C1 segment of cervical spinal cord (tissue), 14 donors: ENCODE measurements at places on chromosomes 4 and X.
A peak's percentile ranks its signal among the peaks of the same experiment; 100 is the strongest.

DNA sequence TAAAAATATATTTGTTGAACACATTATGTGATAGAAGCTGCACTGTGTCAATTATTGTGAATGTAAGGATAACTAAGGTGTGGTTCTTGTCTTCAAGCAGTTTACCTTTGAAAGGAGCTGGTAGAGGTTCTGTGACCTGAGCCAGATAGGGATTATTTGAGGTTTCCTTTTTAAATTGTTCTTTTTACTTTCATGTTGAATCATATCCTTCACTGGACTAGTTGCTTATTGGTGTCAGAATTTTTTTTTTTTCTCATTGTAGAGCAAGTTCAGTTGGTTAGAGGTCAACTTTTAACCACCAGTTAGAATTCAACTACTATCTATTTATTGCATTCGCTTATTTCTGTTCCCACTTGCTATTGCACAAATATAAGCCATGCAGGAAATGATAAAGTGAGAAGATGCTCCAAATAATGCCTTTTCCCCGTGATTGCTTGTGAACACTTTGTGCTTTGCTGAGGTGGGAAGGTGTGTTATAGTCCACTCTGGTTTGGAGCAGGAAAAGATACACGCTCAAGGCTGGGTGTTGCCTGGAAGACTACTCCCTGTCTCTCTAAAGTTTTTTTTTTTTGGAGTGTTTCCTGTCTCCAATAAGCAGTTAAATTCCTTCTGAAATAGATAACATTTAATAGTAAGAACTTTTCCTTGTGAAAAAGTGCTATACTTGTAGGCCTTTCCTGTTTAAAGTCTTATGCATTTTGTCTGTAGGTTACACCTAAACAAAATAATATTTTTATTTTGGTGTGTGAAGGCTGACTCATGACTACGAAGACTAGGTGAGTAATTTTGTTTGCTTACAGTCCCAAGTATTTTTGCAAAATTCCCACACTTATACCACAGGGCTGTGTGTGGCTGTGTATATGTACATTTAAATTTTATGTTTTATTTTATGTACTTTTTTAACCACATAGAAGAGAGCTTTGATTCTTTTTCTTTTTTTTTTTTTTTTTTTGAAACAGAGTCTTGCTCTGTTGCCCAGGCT, 83.8 kb upstream of the LCORL start:
- DNase-seq, result no peak

- DNase-seq, result no peak
These were observed 115.2 kb downstream of the MBNL3 start for GRCh38 chrX:132373610-132374009.

DNA sequence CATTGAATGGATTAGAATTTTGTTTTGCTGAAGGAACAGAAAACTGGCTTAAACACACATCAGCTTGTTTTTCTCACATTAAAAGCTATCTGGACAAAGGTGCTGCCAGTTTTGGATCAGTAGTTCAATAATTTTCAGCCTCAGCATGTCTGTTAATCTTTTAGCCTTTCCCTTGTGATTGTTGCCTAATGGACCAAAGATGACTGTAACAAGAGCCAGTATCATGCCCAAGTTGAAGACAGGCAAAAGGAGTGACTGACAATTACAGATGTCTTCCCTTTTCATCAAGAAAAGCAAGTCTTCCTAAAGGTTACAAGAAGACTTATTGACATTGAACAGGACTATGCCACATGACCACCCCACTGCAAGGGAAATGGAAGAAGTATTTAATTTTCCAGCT, 419.7 kb downstream of the MAPK10 start:
- no peak for DNase-seq

DNA sequence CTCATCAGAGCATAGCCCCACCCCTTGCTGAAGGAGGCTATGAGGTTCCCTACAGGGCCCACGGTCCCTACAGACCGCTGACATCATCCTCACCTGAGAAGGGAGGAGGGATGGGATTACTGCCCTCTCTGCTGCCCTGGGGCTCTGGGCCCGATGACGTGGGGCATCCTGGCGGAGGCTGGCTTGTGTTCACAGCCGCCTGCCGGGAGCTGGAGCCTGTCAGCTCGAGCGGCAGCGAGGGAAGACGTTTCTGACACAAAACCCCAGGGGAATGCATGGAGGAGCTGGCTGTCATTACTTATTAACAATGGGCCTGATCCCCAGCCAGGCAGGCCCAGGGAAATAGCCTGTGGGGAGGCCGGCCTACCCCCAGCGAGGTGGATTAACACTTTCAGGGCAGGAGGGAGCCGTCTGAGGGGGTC, 106.6 kb upstream of the ATP6AP2 start:
- DNase-seq, result no peak

GRCh38 chrX:129642641-129643040, 12.1 kb downstream of the APLN start:
- no peak for DNase-seq

GRCh38 chr4:92634882-92635281, 331.1 kb downstream of the GRID2 start:
- DNase-seq, result no peak

- no peak for DNase-seq
These were observed 1.6 kb upstream of the EFNB1 start for GRCh38 chrX:68827256-68827655.

GRCh38 chrX:23870041-23870440, 37.7 kb downstream of the APOO start:
- no peak for DNase-seq

GRCh38 chr4:67963356-67963755, at the start of gene TMPRSS11A:
Gene TMPRSS11A, minus strand, starts transcription at chr4:67963493. Its CDS starts 100 bp downstream, at chr4:67963393.
- DNase-seq, result no peak

- no peak for DNase-seq
These were observed 176.2 kb downstream of the MID1 start for GRCh38 chrX:10444204-10444603.

DNA sequence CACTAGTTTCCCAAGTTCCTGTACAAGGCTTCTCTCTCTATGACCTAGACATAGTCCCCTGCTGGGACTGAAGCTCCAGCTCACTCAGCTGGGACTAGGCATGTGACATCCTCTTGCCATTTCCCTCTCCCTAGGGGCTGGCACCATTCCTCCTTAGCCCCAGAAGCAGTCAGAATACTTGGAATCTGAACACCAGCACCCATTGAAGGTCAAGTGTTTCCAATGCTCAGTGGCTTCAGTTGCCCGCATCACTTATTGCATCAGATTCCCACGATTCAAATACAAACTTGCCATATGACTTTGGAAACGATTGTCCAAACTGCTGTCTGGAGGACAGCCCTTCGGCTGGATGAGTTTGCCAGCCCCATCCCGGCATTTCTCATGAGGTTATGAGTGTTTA, 65.5 kb upstream of the HOPX start:
- DNase-seq, result no peak

DNA sequence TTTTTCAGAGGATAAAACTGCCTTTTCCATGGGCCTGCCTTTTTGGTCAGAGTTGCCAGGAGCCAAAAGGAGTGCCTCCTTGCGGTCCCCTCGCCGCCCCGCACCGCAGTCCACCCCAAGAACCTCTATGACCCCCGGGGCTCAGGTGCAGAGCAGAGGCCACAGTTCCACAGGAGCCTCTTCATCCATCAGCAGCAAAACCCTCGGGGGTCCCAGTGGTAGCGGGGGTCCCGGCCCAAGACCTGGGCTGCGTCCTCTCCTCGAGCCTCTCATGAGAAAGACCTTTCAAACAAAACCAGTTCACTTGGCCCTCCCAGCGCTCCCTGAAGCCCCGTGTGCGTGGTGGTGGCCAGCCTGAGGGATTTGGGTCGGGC, 16.8 kb downstream of the ZFYVE28 start:
- DNase-seq, result no peak

DNA sequence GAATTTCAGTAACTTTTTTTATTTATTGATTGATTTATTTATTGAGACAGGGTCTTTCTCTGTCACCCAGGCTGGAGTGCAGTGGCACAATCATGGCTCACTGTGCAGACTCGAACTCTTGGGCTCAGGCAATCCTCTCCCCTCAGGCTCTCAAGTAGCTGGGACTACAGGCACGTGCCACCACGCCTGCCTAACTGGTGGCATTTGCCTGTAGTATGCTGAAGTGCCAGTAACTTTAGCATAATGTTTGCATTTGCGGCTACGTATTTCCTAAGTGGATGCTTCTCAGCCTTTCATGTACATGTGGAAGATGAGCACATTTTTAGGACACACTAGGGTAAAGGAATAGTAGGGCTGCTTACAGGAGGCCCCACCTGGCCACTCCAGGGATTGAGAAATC, 45.3 kb upstream of the ATXN3L start:
- DNase-seq, result no peak

DNA sequence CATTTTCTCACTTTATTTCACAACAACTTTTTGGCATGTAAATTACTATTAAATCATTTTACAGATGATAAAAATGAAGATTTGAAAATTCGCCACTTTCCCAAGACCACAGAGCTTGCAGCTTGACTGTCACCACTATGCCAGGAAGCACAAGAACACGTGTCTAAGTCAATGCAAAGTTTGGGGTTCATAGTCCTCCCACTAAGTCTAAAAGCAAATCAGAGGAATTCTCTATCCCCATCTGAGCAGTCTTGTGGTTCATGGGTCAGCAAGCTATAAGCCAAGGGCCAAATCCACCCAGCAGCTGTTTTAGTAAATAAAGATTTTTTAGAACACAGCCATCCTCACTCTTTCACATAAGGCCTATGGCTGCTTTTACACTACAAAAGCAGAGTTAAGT, 833.3 kb upstream of the INTU start:
- DNase-seq, result no peak

- no peak for DNase-seq
These were observed 15.7 kb upstream of the BANK1 start for GRCh38 chr4:101774807-101775206.

GRCh38 chr4:133150486-133151340, 1.6 kb downstream of the PCDH10 start:
- peak; percentile 67 for DNase-seq

DNA sequence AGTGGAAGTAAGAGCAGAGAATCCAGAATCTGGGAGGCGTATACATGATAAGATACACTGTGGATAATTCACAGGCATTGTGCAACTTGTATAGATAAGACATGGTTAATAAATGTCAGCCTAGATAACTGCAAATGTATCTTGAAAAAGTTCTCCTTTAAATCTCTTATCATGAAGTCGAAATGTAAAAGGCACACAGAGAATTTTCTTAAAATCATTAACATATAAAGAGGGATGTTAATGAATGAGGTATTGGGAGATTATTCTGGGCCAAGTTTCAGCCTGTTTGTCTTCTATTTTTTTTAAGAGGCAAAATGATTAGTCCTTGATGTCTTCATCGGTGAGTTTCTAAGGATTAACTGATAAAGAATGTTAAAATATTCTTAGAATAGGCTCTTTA, 835 bp downstream of the TDO2 start:
- no peak for DNase-seq

DNA sequence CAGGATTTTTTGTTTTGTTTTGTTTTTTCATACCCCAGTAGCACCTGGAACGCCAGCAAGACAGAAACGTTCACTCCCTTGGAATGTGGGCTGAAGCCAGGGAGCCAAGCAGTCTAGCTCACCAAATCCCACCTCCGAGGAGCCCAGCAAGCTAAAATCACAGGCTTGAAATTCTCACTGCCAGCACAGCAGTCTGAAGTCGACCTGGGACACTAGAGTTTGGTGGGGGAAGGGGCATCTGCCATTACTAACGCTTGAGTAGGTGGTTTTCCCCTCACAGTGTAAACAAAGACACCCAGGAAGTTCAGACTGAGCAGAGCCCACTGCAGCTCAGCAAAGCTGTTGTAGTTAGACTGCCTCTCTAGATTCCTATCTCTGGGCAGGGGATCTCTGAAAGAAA, 99.6 kb upstream of the FGF16 start:
- no peak for DNase-seq

- DNase-seq, result no peak
These were observed 460.3 kb downstream of the GRXCR1 start for GRCh38 chr4:43352859-43353258.

- DNase-seq, result no peak
These were observed 136.6 kb downstream of the NHS start for GRCh38 chrX:17511556-17511955.

- no peak for DNase-seq
These were observed 869.6 kb downstream of the CCSER1 start for GRCh38 chr4:90996813-90997212.

- no peak for DNase-seq
These were observed 35.3 kb downstream of the RBPJ start for GRCh38 chr4:26356081-26356501.

DNA sequence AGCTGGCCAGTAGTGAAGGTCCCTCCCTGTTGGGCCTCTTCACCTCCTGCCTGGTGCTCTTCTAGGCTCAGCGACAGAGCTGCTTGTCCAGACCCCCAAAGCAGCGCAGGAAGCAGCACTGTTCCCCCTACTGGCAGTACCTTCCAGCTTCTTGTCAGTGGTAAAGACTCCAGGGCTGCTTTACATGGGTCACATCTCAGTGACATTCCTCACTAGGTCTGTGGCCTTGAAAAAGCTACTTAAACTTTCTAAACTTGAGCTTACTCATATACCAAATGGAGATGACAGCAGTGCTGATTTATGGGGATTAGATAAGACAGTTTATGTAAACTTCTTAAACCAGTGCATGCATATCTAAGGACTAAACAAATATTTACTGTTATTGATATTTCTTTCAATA, 117.3 kb downstream of the FAT4 start:
- DNase-seq, result no peak

GRCh38 chr4:25190407-25190806, 30.2 kb upstream of the SEPSECS start:
- no peak for DNase-seq

- DNase-seq, result no peak
These were observed 229.8 kb upstream of the STS start for GRCh38 chrX:6917666-6918065.

- no peak for DNase-seq
These were observed 124.4 kb downstream of the ANK2 start for GRCh38 chr4:113173793-113174264.

DNA sequence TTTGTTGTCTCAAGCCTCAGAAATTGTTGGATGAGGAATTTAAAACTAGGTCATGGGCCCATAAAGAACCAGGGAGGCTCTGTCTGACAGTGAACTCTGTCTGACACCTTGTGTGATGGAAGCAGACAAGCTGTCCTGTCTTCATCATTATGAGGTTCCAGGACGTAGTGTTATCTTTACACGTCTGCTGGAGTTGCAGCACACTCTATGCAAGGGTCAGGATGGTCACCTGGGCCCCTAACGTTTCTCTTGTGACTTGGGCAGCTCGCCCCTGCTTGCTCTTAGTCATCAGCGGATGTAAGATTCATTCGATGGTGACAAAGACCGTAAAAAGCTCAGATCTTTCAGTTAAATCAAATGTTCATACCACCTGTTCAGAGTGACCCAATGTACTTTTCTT, 92.0 kb upstream of the ADGRG2 start:
- DNase-seq, result no peak
